ENCODE measurements at places on chromosomes 5 and 9.

GRCh38 chr5:17411436-17412402 lies 86.3 kb upstream of the TAF11L2 start:
- DNase-seq, result no peak

DNA sequence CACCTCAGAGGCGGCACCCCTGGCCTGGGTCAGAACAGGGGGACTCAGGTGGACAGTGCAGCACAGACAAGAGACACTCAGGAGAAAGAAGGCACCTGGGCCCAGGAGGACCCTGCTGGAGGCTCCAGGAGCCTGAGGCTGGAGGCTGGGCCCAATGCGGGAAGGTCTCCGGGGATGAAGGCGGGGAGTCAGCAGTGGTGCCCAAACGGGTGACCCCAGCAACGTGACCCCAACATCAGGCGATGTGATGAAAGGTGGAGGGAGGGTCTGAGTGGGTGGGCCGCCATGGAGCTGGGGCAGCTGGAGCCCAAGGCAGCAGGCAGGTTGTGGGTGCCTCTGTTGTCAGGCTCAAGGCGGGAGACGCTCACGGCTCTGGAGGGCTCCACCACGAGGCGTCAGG lies 37.5 kb downstream of the LPCAT1 start:
- no peak for DNase-seq

- no peak for DNase-seq
These were observed 380.0 kb downstream of the ACTL7B start for GRCh38 chr9:108475813-108476212.

DNA sequence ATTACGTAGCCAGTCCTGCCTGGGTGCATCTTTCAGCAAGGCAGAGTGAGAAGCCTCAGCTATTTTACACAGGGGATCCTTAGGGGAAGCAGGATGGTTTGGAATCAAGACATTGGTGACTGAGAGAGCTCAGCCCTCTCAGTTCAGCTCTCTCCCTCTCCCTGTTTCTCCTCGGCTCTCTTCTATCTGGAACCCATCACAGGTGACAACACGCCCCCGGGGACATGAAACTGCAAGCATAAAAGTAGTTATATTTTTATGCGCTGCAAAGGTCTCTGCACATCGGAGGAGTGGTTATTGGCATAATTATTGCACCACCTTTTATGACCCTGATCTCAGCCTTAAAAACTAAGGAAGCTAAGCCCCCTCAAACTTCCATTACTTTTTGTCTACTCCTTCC lies 14.2 kb downstream of the TMOD1 start:
- no peak for DNase-seq

DNA sequence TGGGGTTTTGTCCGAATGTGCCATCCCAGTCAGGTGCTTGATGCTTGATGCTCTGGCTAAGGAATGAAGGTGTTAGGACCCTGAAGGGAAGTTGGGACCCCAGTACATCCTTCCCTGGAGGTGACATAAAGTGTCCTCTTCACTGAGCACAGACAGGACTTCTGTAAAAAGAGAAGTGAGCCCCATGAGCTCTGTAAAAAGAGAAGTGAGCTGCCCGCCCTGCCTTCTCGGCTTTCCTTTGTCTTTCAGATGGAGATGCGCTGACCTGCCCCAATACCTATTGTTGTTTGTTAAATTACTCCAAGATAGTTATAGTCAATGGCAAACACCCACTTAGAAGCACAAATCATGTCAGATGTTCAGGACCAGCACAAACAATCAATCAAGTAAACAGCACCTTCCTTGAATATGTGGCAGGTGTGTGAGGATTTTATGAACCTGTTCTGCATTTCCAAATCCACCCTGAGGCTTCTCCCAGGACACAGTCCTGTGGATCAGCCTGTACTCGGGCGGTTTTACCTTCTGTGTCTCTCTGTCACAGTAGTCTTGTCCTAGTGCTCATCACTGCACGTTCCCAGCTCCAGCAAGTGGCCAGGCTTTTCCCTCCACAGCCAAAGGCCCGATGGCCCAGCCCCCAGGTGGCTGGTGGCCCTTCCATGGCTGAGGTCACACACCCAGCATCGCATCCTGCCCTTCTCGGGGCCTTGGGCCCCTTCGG lies 191.4 kb downstream of the MTRR start:
- no peak for DNase-seq

DNA sequence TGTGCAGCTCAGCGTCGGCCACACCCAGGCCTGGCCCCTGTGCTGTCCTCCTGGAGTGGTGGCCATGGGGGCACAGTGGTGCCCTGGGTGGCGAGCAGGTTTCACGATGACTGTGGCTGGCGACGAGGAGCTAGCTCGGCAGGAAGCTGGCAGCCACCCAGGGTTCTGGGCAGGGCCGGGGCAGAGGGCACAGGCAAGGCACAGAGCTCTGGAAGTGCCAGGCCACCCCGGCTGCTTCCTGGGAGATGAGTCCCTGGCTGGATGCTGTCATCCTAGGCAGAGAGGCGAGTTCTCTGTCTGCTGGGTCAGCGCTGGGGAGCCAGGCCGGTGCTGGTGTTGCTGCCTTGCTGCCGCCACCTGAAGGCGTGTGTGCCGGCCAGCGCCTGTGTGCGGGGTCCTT lies 51.7 kb downstream of the RXRA start:
- no peak for DNase-seq

DNA sequence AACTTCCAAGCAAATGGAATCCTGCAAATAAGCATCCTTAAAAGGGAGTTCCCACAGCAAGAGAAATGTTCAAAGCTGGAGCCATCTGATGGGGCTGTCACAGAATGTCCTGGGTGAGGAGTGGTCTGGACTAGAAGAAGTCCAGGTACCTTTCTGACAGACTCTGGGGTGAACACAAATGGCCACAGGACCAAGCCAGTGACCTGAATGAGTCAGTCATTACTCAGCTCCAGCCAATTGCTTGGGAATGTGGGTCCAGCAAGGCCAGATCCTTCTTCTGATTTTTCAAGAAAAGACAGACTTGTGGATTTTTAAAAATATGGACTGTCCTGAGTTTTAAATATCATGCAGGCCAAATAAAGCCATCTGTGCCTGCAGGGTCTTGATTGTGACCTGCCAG lies 30.1 kb downstream of the GALNT10 start:
- no peak for DNase-seq

DNA sequence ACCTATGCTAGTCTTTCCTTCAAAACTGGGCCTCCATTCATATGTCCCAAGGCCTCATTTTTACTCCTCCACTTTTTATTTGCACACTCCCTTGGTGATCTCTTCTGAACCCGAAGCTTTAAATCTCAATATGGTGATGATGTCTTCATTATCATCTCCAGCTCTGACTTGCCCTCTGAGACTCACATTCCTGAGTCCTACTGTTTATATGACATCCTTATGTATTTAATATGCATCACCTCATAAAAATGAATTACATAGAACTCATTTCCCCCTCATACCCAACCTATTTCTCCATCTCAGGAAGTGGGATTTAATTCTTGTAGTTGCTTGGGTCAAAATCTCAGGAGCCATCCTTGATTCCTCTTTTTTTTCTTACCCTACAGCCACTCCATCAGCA lies 473.0 kb downstream of the EBF1 start:
- no peak for DNase-seq

GRCh38 chr9:104725014-104725413 lies 22.5 kb upstream of the NIPSNAP3A start:
- no peak for DNase-seq

DNA sequence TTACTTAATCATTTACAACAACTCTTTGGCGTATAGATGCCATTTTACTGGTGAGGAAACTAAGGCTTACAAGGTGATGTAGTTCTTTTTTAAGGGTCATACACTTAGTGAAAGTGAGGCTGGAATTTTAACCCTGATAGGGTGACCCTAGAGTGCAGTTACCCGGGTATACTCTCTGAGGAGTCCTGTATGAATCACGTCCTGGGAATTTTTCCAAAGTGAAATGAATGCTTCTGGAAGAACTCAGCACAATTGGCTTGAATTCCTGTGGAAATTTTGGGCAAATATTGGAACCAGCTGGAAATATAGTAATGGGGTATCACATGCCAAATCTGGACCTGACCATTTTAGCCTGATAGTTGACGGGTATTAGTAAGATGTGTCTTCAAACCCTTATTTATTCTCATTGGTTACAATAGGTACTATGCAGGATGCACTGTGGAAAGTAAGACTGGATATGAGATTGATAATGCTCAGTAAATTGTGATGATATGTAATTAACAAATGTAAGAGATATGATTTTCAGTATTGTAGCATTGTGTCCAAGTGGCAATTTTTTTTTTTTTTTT lies 14.8 kb downstream of the SUB1 start:
- DNase-seq, result no peak

DNA sequence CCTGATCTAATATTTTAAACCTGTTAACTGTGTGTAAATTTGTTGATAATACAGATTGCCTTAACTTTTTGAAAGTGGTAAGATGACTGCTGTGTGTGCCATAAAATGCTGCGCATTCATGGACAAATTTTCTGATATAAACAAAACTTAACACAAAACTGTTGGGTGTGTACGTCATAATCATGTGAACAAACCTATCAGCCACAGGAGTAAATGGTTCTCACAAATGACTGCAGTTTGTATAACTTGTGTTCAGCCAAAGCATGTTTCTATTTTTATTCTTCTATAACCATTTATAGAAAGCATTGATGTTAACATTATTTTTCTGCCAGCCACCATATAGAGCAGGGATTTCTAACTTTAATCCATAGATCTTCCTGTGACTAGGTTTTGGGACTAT lies 21.5 kb downstream of the CAMK4 start:
- DNase-seq, result no peak

DNA sequence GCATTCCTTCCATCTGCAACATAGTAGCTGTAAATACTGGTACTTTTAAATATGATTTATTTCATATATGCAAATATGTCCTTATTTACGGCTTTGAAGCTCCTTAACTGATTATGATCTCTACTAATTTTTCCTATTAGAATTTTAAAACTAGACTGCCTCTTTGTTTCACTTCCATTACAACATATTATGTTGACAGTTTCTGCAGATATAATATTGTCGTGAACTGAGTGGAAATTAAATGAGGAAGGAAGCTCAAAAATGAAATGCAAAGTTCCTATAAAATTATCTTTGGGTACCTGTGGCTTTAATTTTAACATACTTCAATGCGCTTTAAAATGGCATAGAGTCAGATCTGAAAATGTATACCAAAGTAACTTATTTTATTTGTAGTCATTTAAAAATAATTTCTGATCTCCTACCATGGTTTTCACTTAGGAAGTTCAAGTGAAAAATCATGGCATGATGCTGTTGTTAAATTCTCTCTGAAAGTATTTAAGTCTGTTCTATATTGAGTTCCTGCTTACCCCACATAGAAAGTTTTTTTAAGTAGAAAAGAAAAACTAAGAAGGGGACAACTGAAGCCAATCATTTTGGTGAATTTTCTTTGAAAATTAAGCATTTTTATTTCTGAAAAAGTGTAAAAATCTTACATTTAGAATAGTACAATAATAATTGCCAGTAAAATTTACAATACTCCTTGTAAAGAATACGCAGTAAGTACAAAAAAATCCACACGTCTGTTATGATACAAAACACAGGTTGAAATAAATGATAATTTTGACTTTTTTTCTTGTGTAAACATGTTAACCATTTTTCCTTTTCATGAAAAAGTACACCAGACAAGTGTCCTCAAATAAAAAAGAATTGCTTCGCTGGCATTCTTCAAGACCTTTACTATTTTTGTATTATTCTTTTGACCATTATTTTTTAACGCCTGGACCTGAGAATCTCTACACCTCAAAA lies 2.6 kb downstream of the FOXD1 start:
- no peak for DNase-seq

GRCh38 chr9:35748858-35749514 lies at the start of the genes GBA2 and RGP1:
GBA2 (minus strand) TSS chr9:35749228; CDS start chr9:35748704, 524 bp downstream.
RGP1 (plus strand) TSS chr9:35749287; CDS start chr9:35749756, 469 bp downstream.
- DNase-seq, result peak; percentile 70

DNA sequence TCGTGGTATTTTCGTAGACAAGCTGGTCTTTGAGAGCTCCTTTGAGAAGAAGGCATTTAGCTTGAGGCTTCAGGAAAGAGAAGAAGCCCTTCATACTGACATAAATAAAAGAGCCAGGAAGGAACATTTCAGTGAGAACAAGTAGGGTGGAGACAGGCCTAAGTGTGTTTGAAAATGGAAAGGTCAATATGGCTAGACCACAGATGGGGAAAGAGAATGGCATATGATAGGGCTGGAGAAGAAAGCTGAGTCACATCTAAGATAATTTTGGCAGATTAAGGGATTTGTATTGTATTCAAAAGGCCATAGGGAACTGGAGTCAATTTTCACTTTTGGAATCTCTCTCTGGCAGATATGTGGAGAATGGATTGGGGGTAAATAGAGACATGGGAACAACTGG lies 374.9 kb downstream of the TMEM38B start:
- no peak for DNase-seq

DNA sequence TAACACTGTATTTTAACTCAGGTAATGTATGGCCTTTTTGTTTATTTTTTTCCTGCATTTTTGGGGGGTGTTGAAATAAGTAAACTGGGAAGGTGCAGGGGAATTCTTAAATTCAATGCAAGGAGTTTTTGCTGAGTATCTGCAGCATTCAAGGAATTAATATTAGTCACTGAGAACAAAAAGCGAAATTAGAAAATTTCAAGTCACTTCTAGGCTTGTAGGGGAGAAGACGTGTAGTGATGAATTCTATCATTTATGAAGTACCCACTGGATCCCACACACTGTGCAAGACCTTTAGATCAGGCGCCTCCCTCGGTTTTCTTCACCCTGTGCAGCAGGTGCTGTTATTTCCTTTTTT lies 1.2 kb downstream of the EHMT1 start:
- DNase-seq, result no peak

DNA sequence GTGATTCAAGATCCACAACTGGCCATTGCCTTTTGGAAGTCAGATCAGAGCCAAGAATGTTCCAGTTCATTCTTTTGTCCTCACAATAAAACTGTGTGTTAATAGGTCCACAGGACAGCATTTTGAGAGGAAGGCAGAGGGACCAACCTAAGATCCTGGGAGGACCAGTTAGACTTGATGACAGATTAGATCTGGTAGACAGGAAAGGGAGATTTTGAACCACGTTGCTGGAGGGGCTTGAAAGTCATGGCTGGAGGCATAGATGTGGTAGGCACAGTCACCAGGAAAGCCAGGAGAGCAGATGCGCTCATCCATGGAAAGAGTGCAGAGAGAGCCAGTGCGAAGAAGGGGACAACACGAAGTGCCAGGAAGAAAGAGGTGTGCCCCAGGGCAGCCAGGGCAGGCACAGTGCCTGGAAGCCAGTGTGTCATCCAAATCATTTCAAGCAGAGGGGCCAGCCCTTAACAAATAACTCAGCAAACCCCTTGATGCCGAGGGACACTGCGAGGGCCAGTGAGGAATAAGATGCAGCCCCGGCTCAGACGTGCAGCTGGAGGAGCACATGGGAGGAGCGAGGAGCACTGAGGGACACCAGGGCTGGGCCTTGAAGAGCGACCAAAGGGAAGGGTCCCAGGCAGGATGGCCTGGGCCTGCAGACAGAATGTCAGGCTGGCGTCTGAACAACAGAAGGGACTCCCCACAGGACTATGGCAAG lies 12.8 kb upstream of the SLC2A8 start:
- no peak for DNase-seq
